ENCODE measurements at places on chromosomes 5 and 9.

DNA sequence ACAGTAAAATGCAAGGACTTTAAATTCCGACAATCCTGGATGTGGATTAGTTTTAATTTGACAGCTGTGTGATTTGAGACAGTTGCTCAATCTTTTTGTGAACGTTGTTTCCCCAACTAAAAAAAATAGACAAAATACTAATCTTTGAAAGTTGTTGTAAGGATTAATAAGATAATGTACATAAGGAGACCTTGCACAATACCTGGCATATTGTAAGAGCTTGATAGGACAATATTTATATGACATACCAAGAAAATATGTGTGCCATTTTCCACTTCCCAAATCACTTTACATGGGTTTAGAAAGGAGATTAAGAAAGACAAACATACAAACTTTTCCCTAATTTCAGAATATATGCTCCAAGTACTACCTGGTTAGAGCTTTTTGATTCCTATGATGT lies 25.3 kb downstream of the ARRDC3 start:
- no peak for DNase-seq

- peak; percentile 79 for DNase-seq
Measured at GRCh38 chr5:38576442-38576841, 20.0 kb upstream of the LIFR start.

DNA sequence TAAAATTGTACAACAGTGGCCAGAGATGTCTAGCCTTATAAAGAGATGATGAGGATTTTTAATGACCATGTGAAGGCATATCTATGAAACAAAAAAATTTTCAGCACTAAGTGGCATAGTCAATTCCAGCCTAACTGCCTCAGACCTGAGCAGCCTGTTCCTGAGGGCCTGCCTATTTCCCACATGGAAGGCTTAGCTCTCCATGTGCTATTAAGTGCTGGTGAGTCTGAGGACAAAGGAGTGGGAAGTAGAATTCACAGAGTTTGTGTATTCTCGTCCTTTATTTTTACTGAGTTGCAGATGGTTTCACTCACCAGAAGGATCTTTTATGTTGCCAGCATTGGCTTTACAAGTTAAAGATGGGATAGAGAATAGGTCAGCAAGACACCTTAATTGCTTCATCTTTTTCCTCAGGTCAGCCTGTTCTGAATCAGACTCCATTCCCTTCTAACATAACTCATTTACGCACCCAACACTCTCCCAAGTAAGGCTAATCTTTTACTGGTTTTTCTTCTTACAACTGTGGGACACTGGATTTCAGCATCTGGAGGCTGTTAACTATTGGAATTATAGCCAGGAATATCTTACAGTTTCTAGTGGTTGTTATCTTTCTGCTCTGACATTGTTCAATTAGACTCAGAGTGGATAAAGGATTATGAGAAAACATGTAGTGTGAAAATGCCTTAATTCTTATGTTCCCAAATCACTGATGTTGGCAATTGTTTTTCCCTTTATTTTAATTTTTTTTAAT lies 76.8 kb downstream of the ISOC1 start:
- no peak for DNase-seq

DNA sequence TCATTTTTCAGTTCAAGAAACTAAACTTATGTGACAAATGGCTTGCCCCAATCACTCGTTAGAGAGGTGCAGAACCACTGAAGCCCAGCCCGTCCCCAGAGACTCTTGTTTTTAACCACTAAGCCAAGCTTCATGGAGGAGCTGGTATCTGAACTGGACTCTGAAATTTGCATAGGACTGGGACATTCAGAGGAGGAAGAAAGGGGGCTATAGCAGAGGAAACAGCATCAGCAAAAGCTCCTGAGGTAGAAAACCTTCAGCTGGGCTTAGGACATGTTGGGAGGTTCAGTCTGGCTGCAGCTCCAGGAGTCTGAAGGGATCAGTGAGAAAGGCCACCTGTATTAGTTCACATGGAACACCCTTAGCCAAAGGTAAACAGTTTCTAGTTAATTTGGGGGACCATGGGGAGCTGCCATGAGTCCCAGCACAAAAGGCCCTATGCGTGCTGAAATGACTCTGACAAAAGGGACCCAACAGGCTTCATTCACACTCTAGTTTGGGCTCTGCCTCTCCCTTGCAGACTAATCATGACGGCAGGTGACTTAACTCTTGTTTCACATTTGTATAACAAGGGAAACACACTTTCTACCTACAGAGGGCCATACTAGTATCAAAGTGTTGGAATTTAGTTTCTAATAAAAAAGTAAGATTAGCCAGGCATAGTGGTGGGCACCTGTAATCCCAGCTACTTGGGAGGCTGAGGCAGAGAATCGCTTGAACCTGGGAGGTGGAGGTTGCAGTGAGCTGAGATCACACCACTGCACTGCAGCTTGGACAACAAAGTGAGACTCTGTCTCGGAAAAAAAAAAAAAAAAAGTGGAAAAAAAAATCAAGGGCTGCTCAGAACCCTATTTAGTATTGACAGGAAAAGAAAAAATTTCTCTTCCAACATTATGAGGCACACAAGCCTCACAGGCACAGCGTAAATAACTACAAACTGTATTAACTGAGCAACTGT lies 10.2 kb downstream of the FBXO10 start:
- DNase-seq = no peak

- DNase-seq = no peak
Measured at GRCh38 chr5:170168002-170168401, 62.3 kb downstream of the FOXI1 start.

DNA sequence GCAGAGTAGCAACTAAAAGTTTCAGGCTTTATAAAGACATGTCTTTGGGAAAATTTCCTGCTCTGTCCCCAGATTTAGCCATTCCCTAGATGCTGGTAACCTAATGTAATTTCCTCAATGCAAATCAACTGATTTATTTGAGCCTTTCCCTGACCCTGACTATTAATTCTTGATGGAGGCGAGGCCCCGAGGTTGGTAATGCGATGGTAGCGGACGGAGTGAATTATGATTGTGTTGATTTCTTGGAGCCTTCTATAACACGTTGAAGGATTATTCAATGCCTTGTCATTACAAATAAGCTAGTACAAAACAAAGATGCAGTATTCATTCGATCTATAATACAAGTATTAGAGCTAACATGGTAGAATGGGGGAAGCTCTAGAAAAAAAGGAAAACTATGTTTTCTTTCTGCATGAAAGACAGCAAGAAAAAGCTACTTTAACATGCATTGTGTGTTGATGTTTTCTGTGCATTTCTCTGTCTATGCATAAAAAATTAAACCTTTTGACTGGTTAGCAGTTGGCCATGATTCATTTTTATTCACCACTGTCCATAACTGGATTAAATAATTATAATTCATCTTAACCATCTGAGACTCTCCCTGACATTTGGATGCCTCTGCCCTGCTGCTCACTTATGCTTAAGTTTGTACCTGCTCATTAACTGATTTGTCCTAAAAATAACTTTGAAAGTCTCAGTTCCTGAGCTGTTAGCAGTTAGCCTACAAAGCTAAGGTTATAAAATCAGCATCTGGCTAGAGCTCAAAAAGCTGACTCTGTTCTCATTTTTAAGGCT lies 490.2 kb upstream of the NUDT12 start:
- no peak for DNase-seq

- DNase-seq = no peak
Measured at GRCh38 chr9:37583522-37584121, 7.4 kb upstream of the FBXO10 start.

GRCh38 chr9:104868687-104869404 lies 59.1 kb downstream of the ABCA1 start:
- peak; percentile 56 for DNase-seq

GRCh38 chr9:16294133-16294770 lies 576.2 kb downstream of the BNC2 start:
- DNase-seq = no peak

GRCh38 chr5:149961957-149962409 lies 1.4 kb downstream of the SLC26A2 start:
- peak; percentile 22 for DNase-seq

DNA sequence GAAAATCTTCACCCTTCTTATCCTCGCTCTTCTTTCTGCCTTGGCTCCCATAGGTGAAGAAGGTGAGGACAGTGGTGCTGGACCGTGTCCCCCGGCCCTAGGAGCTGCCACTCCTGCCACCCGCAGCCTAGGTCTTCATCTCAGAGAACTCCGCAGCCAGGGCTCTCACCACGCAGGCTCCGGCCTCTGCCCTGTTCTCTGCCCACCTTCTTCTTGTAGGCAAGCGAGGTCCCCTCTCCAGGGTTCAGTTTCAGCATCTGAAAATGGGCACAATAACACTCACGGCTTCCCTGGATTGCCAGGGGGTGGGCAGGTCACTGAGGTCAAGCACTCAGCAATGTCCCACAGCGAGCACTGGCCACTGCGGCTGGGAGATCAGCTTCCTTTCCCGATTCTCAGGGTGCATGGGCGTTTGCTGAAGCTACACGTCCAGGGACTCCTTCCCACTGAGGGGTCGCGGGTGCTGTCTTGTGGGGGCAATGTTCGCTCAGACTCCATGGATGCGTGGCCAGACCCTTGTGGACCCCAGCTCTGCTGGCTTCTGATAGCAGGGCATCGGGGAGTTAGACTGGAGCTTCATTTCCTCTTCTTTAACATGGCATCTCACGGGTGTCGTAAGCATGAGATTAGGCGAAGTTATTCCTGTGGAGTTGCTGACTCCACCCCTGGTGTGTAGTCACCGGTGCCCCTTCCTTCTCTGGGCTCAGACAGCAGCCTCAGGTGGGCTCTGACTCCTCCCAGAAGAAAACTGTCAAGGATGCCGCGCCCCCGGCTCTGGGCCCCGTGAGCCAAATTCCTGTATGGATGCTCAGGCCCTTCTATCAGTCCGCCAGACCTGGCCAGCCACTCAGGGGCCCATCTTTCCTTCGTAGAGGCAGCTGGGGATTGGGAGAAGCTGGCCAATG lies 145.1 kb upstream of the IRX2 start:
- DNase-seq = no peak

- DNase-seq = no peak
Measured at GRCh38 chr5:100424787-100425186, 110.4 kb upstream of the FAM174A start.

DNA sequence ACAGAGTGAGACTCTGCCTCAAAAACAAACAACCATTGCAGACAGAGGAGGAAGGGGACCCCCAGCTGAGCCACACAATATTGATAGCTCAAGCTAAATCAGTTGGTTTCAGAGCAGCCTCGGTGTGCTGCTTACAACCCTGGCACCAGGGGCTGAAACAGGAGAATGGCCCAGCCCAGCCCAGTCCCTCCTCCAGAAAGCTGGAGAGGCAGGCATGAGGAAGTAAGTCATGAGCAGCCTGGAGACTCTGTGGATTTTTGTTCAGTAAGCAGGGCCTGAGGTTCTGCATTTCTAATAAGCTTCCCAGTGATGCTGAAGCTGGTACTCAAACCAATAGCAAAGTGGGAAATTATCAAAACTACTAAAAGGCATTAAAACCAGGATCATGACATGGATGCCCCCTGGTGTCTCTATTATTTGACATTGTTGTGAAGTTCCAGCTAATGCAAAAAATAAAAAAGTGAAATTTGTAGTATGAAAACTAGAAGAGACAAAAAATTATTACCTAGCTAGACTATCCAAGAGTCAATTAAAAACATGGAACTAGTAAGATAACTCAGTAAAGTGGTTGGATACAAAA lies 14.2 kb downstream of the PRRT1B start:
- no peak for DNase-seq

DNA sequence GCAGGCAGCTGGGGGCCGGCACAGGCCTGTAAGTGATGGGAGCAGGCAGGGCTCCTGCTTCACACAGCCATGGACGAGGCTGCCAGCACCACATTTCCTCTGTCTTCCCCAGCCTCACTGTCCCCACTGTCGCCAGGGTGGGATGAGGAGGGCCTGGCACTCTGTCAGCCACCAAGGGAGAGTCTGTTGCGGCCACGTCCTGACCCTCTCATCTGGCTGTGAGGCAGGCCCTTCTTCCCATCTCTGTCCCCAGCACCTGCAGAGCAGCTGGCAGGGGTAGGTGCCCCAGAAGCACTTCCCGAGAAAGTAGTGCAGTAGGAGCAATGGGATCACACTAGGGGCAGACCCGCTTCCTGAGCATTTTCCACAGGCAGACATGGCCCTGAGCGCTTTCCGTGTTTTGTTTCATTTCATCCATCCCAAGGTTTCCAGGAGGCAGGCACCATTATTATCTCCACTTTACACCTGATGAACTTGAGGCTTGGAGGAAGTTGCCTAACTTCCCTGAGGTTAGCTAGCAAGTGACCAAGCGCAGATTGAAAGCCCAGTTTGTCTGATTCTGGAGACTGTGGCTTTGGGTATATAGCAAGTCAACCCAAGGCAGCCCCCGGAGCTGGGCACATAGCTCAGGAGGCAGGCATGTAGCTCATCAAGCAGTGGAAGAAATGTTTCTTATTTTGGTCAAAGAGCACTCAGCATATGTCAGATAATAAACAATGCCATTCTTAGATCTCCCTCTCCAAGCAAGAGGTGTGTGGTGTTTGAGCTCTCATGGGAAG lies 202.4 kb downstream of the DAB2IP start:
- no peak for DNase-seq

- peak; percentile 53 for DNase-seq
Measured at GRCh38 chr5:16178745-16179372, 732 bp downstream of the MARCHF11 start.

- no peak for DNase-seq
Measured at GRCh38 chr5:64576250-64576649, 70.4 kb downstream of the RGS7BP start.

DNA sequence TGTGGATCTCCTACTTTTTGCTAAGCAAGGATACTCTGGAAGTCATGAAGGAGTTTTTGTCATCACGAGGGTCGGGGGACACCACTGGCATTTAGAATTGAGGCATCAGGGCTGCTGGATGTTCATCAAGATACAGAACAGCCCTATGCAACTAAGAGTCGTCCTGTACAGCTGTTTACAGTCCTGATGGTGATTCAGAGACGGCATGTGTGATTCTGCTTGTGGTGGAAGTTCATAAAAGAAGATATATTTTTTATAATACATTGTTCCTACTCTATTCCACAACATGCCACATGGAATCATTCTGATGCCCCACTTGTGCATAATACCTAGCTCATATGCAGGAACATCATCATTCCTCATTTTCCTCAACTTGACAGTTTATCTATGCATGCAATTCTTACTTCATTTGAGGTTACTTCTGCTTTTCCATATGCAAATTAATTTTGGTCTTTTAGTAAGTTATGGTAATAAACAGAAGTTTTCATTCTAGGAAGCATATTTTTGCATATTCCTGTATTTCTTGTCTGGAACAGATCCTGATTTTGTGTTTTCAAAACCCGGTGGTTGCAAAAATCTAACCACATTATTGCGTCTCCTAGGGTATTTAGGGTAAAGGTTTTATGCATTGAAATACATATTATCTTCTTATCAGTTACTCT lies 155.2 kb downstream of the ARHGEF28 start:
- no peak for DNase-seq

DNA sequence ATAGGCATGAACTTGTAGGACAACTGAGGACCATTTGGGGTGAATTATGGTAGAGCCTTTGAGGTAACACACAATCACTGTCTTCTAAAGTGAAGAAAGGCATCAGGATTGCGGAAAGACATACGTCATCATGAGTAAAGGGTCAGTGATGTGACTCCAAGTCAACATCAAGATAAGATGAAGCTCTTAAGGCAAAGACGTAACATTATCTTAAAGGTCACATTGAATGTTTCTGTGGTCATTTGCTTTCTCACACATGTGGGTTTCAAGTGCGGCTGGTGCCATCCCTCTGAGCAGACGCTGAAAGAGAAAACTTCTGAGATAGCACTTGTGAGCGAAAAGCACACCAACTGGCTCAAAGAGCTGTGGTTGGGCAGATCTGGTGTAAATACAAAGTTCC lies 63.3 kb upstream of the GRAMD2B start:
- no peak for DNase-seq

Measured in NCI-H1092 treated with DMSO at 0.1 percent for 48 hours (cell line).